Sigmoid colon (tissue), 7 donors: ENCODE measurements at places on chromosomes 11 and 22. TPM values are rescaled to one million over a fixed set of nuclear protein-coding genes. Genes with fewer than 3 reads are reported as not detected.

The RASL10A gene
- 0.33 TPM for total RNA-seq

The RTN4R gene
- total RNA-seq, result 0.83 TPM

DNA sequence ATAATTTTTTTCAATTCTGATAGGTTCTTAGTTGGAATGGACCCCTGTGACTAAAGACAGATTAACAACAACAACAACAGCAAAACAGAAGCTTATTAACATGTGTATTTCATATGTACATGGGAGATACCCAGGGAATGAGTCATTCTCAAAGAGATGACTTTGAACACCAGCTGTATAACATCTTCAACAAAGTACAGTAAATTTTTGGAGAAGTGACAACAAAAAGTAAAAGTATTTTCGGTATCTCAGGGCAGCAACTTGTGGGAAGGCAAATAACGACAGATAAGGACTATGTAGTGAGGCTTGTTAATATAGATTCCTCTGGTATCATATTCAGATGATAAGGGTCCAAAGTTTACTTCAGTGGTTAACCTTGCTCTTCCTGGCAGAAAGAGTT is 573.4 kb upstream of the RAG2 start:
- DNase-seq, result no peak

GRCh38 chr11:125176866-125177265 is 12.3 kb downstream of the PKNOX2 start:
- DNase-seq, result no peak

- DNase-seq, result peak; percentile 69
Observed at GRCh38 chr22:49975543-49976389, 15.2 kb downstream of the PIM3 start.

GRCh38 chr22:37483050-37483449 is 3.1 kb downstream of the MFNG start:
- no peak for DNase-seq

- peak; percentile 68 for DNase-seq
Observed at GRCh38 chr22:28442711-28443525, 236.7 kb downstream of the TTC28 start.

DNA sequence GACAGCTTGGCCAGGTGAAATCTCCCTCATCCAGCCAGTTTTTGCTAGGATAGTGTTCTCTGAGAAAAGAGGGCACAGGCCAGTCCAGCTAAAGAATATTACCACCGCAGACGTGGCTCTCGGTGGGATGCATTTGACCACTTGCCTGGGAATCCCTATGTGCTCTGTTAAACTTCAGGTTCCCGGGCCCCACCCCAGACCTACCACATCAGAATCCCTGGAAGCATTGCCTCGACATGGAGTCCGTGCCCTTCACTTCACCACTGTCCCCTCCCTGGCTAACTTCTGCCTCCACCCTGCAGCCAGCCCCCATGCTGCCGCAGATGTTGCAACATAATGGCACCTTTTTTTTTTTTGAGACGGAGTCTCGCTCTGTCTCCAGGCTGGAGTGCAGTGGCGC is 56.9 kb upstream of the EMID1 start:
- peak; percentile 43 for DNase-seq

The TIGD3 gene
- total RNA-seq, result 0.14 TPM

The ROM1 gene
- total RNA-seq, result 5.3 TPM

The AGBL2 gene
- not detected for total RNA-seq

The TMPRSS5 gene
- 0.54 TPM for total RNA-seq

The GPR137 gene
- total RNA-seq, result 12.8 TPM

DNA sequence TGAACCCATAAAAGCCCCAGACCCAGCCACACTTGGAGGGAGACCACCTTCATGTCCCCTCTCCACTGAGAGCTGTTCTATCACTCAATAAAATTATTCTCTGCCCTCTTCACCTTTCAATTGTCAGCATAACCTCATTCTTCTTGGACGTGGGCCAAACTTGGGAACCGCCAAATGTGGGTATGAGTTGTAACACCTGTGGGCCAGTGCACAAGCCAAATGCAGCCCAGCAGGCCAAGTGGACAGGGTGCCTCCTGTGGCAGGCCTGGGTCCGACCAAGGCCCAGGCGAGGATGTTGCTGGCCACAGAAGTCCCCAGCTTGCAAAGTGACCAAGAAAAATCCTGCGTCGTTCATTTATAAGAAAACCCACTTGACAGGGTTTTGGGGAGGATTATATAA is 621.2 kb downstream of the METTL15 start:
- DNase-seq, result no peak

The CRYBB2 gene
- not detected for total RNA-seq

- DNase-seq, result peak; percentile 70
Observed at GRCh38 chr22:35328472-35328885, 28.8 kb downstream of the TOM1 start.

GRCh38 chr11:126352163-126352562 is 3.3 kb upstream of the ST3GAL4 start:
- no peak for DNase-seq

GRCh38 chr11:41666951-41667653 is 207.7 kb upstream of the LRRC4C start:
- no peak for DNase-seq

DNA sequence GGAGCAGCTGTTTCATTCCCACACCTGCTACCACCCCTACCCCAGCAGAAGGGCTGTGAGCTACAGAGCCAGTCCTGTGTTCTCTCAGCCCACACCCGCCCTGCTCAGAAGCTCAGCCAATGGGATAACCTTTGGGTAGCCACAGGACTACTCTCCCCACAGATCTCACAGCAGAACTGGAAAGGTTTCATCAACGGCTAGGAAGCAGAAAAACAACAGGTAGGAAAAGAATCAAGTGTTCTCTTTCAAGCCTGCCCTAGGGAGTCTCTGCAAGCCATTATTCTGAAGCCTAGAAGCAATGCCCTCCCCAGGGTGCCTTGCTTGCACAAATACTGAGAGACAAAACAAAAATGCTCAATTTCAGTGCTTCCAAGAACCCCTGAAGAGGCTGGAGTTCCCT is 77.2 kb downstream of the TMPRSS5 start:
- DNase-seq, result no peak

DNA sequence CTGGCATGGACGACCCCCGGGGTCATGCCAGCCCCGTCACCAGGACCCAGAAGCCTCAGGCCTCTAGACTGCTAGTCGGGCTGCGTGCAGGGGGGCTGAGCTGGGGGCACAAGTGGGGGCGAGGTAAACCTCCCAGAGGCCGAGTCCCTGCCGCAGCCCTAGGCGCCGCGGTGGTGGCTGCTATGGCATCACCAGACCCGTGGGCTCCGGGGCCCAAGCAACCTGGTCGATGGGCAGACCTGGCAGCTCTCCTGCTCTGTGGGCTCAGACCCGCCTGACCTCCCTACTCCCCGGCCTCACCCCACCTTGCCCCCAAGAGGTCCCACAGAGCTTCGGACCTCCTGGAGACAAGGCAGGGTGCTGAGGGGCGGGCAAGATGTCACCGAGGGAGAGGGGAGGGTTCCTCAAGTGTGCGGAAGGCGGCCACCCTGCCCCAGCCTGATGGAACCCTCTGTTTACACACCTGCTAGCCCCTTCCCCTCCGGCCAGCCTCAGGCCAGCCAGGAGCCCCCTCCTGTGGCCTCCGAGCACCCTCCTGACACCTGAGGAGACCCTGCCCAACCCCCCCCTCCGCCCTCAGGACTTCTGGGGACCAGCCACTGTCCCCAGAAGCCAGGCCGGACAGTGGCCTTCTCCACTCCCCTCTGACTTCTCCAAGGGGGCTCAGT is 9.4 kb downstream of the IGF2 start:
- DNase-seq, result no peak

The MS4A6E gene
- total RNA-seq, result 1.2 TPM

The SCO2 gene
- 1.4 TPM for total RNA-seq

- DNase-seq, result no peak
Observed at GRCh38 chr11:112042161-112042960, 17.2 kb downstream of the DLAT start.

DNA sequence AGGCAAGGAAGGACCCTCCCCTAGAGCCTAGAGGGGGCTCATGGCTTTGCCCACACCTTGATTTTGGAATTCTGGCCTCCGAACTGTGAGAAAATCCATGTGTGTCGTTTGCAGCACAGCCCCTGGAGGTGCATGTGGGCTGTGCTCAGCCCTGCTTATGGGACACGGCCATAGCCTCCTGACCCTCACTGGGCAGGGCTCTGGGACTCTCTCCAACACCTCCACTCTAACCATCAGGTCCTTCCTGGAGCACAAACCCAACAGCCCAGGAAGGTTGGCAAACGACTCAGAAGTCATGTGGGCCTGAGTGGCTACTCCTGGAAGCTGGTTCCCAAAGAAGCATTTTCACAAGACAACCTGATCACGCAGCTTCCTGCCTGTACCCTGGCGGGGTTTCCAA is 144.1 kb downstream of the CTTN start:
- no peak for DNase-seq

- no peak for DNase-seq
Observed at GRCh38 chr11:62431171-62431901, 12.5 kb downstream of the SCGB1A1 start.

DNA sequence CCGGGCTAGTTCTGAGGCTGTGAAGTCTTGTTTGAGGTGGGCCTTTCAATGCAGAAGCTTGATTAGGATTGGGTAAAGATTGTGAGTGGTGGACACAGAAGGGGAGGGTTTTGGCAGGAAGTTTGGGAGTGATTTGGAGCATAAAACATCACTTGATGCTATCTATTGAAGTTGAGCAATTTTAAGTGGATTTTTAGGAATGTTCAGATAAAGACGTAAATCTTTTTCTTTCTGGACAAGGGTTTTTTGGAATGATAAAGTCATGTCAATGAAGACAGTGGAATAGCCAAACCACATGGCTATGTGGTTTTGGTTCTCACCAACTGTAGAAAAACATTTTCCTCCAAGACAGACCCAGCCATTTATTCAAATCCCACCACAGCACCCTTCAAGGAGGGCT is 111.2 kb upstream of the SNX19 start:
- DNase-seq, result no peak

DNA sequence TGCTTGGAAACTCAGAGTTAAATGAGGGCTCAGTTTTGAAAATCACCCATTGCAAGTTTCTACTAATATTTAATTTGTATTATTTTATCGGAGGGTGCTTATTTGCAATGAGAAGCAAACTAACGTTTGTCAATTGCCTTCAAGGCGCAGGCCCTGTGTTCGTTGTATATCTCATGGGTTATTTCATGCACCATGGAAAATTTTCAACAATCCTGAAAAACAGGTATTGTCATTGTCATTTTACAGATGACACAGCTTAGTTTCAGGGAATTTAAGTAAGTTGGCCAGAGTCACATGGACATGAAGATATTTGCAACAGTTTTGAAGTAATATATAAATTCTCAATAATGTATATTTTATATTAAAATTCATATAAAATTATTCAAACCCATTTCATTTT is 157.7 kb upstream of the MTMR2 start:
- no peak for DNase-seq

The PGA4 gene
- total RNA-seq, result not detected

- no peak for DNase-seq
Observed at GRCh38 chr11:57487021-57487778, 26.9 kb downstream of the RTN4RL2 start.

The HSPB2 gene
- 0.83 TPM for total RNA-seq

- no peak for DNase-seq
Observed at GRCh38 chr22:24989541-24989951, 37.0 kb downstream of the KIAA1671 start.

The BACE1 gene
- 24.6 TPM for total RNA-seq

The TRIM29 gene
- total RNA-seq, result 6.9 TPM

DNA sequence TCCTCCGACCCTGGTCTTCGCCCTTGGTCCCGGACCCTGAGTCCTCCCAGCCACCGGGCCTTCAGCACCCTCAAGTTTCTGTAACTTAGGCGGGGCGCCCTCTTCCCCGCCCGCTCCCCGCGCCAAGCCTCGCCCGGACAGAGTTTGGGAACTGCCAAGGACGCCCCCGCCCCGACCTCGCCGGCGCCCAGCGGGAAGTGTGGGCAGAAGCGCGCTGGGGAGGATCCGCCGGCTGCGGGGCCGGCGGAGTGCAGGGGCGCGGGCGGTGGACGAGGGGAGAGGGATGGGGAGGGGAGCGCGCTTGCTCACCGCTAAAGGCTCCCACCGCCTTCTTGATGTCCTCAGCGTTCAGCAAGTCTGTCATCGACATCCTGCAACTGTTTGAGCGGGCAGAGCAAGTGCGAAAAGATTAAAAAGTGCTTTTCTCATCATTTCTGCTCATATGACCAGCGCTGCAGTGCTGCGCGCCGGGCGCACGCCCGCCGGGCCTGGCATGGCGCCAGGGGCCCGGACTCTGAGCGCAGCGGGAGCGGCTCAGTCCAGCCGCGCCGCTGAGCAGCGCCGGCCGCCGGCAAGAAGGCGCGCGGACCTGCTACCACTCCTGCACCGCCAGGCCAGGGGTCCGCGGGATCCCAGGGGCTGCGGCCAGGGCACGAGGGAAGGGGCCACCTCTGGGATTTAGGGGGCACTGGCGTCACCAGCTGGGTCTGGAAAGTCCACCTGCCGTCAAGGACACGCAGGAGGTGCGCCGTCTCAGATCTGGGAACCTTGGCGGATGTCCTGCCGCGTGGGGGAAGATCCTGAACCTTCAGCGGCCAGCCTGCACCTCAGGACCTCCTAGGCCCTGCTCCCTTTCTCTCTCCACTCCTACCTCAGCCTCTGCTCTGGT is at the start of gene PVALB:
TSS of gene PVALB (minus strand) at position 400 of the 889 bp plus-strand sequence. CDS start at position 370, 30 bp downstream.
- DNase-seq, result no peak

GRCh38 chr11:19924311-19924710 is 211.7 kb downstream of the NAV2 start:
- DNase-seq, result no peak

GRCh38 chr11:75632962-75633361 is 35.9 kb downstream of the MAP6 start:
- DNase-seq, result no peak

DNA sequence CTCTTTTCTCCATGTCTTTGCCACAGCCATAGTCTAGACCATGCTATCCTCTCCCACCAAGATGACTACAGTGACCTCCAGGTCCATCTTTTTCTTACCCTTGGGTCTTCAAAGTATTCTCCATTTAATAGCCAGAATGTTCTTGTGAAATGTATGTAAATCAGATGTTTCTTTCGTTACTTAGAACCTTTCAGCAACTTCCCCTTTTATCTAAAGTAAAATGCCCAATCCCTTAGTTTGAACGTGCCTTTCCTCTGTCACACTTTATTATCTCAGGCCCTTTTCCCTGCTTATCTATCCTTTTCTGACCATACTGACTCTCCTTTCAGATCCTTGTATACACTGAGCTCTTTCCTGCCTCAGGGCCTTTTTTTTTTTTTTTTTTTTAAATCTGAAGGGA is 17.9 kb downstream of the RBM4B start:
- no peak for DNase-seq
